ENCODE measurements at places on chromosomes 6 and 20.

GRCh38 chr6:168890981-168891365, 362.7 kb downstream of the THBS2 start:
- DNase-seq, result no peak

- no peak for DNase-seq
These were observed 129.1 kb upstream of the MANEA start for GRCh38 chr6:95448208-95448607.

- no peak for DNase-seq
These were observed 158.9 kb downstream of the MRPL14 start for GRCh38 chr6:43968110-43968965.

DNA sequence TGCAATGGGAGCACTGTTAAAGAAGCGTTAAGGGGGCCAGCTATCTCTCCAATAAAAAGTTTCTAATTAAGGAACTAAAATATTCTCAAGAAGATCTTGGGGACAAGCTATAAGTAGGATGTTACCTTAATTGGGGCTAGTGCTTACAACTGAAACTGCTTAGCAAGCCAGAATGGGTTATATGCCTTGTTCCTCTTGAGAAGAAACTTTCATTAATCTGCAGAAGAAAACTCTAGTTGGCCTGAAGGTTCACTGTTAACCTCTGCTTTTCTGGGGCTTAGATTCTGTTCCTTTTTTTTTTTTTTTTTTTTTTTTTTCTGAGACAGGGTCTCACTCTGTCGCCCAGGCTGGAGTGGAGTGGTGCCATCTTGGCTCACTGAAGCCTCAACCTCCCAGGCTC, 82.2 kb downstream of the BACH2 start:
- DNase-seq, result no peak

DNA sequence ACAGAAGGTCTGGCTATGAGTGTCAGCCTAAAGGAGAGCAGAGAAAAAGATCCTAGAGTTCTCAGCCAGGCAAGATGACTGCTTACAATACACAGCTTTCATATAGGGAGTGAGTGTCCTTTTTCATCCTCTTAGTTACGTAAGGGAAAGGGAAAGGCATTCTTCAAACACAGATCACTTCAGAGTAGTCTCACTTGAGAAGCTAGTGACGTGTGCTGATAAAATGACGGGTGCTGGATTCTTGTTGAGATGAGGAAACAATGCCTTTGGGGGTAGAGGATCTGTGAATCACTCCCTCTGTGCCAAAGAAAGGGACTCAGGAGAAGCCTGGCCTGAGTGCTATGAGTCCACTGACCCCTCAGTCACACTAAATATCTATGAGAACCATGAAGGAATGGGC, 117.3 kb downstream of the QRSL1 start:
- DNase-seq, result peak; percentile 100

DNA sequence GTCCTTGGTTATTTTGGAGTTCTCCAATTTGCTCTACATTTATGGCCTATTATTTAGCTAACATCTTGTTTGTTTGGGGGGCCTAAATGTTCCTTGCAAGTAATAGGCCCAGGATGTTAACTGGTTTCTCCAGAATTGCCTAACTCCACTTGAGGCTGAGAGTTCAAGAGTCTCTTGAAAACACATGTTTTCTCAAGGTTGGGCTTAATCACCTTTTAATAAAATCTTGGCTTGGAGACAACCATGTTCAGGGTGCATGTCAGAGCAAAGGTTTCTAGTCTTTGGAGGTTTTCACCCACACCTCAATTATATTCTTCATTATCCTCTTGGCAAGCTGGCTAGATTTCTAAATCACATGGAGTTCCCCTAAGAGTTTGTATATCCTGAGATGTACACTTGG, 54.2 kb downstream of the KLHL31 start:
- DNase-seq, result no peak

DNA sequence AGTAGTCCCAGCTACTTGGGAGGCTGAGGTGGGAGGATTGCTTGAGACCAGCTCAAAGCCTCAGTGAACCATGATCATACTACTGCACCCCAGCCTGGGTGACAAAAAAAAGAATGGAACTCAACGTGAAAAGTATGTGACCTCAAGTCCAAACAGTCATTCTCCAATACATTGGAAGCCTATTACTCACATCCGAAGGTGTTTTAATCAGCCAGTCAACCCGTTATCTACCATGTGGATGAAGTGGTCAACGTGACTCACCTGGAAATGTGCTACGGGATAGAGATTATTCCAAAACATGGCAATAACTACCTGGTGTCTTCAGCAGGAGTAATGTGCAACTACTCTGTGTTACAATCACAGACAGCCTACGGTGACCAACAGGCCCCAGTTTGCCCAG, 85.8 kb upstream of the TOP1 start:
- no peak for DNase-seq

GRCh38 chr20:44081476-44081875, 105.5 kb downstream of the JPH2 start:
- DNase-seq, result no peak

GRCh38 chr6:6366803-6367202, 46.3 kb upstream of the F13A1 start:
- DNase-seq, result no peak

GRCh38 chr20:46798430-46798829, 89.0 kb downstream of the SLC2A10 start:
- no peak for DNase-seq

GRCh38 chr20:21505810-21506530, 7.9 kb downstream of the NKX2-2 start:
- no peak for DNase-seq

DNA sequence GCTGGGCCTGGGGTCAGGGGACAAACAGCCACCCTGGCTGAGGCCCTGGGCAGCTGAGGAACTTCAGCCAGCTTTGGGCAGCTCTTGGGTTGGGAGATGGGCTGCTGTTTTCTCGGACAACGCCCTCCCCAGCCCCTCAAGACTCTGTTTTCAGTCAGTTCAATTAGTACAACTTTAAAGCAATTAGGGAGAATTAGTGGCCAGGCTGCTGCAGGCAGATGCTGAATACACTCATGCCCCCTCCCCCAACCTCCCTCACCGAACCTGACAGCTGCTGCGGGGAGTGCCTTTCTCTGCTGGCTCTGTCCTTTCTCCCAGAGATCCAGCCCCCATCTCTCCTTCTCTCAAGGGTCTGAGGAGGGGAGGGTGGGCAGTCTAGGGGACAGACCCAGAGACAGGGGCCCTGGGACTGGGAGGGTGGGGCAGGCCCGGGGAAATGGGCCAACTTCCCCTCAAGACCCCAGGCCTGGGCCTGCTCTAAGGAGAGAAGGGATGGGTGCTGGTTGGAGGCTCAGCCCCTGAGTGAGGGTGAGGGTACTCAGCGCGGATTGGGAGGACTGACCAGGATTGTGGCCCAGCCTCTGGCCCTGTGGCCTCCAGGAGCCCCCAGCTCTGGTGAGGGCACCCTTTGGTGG, 17.8 kb upstream of the MYT1 start:
- no peak for DNase-seq

GRCh38 chr6:106087548-106088325, 1.6 kb downstream of the PRDM1 start:
- no peak for DNase-seq

DNA sequence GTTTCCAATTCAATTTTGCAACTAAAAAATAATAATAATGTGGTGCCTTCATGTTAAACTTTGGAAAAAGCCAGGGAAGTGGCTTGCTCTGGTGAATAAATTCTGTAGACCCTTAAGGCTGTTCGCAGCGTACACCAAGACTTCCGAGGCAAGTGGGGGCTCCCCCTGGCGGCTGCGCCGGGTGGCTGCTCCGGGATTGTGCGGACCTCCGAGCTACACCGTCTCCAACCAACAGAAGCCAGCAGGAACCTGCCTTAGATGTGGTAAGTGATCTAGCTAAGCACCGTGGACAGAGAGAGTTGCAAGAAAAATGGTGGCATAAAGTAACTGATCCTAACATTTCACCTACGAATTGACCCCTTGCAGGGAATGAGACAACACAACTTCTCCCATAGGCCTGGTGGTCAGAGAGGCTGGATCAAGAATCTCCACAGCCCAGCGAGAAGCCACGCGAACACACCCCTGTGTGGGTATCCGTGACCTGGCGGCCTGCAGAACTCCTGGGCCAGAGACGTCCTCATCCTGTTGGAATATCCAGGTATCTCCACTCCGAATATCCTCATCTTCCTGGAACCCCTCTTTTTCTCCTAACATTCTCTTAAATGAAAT, 69.6 kb downstream of the TBXT start:
- DNase-seq, result no peak

DNA sequence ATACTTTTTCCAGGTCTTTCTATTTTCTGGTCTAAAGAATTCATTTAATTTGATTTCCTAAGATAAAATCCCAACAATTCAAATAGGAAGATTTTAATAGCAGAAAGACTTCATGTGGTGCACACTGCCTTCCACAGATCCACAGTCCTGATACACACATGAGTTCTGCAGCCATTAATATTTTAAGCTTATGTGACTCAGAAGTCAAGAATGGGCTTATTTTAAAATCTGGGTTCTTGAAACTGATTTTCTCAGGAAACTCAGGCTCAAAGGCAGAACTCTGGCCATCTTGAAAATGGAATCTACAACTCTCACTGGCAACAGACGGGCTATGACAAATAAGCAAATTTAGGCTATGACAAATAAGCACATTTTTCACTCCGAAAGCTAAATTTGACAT, 88.2 kb downstream of the COL12A1 start:
- no peak for DNase-seq

DNA sequence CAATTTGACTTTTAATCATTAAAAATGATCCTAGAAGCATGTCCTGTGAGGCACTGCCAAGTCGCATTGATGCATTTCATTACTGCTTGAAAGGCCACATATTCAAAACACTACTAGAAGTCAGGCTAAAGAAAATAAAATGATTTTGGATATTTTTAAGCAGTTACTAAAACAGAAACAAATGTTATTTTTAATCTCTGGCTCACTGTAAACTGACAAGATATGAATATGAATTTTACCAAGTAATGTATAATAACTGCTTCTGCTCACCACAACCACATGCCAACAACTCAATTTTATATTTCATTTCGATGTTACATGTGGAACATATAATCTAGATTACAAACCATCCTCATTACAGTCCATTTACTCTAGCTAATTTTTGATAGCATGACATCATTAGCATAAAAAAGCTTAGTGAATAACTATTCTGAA, 90.6 kb downstream of the ATXN1 start:
- no peak for DNase-seq

GRCh38 chr20:40604416-40604815, 84.6 kb downstream of the MAFB start:
- no peak for DNase-seq

- no peak for DNase-seq
These were observed 83.6 kb downstream of the MRPL14 start for GRCh38 chr6:44043479-44044153.

DNA sequence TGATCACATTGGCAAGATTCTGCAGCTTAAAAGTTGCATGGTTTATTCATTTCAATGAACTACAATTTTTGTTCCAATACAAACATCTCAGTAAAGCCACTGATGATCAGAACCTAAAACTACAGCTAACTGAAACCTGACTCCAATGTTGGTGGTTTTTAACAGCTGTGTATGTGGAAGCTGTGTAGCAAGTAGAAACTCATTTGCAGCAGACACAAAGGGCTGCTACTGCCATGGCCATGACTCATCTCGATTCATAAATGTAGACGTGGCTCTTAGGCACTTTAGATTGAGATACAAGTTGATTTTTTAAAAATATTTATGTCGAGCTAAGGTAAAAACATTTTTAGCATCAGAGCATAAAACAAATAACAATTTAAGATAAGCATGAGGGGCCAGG, 19.5 kb upstream of the MAP3K4 start:
- peak; percentile 89 for DNase-seq

DNA sequence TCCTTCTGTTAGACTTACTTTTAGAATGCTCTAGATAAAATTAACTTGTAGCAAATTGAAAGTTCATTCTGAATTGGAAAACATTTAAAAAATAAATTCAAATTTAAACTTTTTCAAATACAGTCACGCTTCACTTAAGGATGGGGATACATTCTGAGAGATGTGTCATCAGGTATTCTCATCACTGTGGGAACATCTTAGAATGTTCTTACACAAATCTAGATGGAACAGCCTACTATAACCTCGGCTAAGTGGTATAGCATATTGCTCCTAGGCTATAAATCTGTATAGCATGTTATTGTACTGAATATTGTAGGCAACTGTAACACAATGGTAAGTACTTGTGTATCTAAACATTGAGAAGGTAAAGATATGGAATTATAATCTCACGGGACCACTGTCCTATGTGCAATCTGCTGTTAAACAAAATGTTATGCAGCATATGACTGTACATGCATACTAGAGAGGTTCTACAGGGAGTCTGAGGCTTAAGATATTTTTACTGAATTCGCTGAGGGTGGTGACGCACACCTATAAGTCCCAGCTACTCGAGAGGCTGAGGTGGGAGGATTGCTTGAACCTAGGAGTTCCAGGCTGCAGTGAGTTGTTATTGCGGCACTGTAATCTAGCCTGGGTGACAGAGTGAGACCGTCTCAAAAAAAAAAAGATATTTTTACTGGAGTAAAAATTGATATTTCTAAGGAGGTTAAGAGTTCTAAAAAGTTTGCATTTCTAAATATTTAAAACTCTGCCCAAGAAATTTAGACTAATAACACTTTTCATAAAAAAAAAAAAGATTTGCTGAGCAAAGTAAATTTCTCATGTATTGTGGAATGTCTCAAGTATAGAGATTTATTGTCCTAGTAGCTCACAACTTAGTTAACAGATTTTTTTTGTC, 87.3 kb upstream of the TULP1 start:
- DNase-seq, result no peak

GRCh38 chr20:18712882-18713281, 100.7 kb upstream of the SCP2D1 start:
- DNase-seq, result no peak

- no peak for DNase-seq
These were observed 236.0 kb downstream of the TTLL2 start for GRCh38 chr6:167560673-167561569.

DNA sequence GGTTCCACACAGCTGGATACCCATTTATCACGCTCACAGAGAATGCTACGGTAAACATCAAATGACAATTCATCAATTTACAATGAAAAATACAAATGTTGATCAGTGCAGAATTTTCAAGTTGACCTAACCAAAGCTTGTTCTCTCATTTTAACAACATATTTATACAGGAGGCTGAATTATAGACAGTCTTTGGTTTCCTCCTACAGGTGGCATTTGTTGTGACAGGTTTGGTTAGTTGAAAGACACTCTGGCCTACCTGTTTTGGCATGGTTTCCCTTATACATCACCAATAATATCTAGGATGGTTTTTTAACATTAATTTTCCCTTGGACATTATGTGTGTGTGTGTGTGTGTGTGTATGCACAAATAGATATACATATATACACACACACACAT, 642.5 kb upstream of the MMS22L start:
- no peak for DNase-seq

DNA sequence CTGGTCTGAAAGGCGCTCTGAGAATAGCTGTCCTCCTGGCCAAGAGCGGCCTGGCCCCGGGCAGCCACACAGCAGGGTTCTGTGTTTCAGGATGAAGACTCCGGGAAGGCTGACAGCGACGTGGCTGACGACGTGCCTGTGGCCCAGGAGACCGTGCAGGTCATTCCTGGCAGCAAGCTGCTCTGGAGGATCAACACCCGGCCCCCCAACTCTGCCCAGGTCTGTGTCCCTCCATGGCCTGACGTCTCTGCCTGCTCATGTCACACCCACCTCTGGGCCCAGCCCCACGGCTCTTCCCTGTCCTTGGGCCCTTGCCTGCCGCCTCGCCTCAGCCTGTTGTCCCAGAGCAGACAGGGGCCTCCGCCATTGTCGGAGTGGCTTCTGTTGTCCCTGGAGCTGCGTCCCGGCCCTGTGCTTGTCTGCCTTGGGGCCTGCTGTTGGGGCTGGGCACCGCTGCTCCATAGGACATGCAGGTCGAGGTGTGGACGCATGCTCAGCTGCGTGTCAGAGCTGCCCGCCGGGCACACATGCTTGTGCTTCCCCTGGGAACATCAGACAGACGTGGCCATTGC, 16.2 kb upstream of the ADRM1 start:
- no peak for DNase-seq

Data from epithelial cell of prostate (primary cell).